ENCODE measurements at places on chromosomes 3 and 15.
A peak's percentile ranks its signal among the peaks of the same experiment; 100 is the strongest.

- H3K4me3 ChIP-seq, result no peak overlapping the region
- H3K27ac ChIP-seq, result no peak overlapping the region
Measured at GRCh38 chr15:71463156-71463665, 347.1 kb upstream of the NR2E3 start.

- H3K4me1 ChIP-seq, result no peaks in the 10 kb centered on the region
- DNase-seq, result no peak
- H3K27ac ChIP-seq, result no peak overlapping the region
- H3K27me3 ChIP-seq, result no peaks in the 10 kb centered on the region
Measured at GRCh38 chr15:88440021-88440420, 27.2 kb downstream of the MRPL46 start.

DNA sequence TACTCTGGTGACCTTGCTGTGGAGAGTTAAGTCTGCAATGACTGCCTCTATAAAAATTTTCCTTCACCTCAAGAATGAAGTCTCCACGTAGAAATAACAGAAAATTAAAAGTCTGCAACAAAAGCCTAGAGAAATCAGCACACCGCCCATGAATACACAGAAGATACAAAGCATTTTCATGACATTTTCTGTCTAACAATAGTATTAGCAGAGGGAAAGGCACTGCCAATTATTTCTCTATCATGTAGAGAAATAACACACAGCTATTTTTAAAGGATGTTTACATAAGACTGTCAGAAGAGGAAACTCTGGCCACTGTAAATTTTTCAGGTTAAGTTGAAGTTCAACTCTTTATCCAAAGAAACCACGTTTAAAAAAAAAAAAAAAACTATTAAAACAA lies 80.8 kb downstream of the GSK3B start:
- H3K4me3 ChIP-seq, result no peak overlapping the region
- H3K27ac ChIP-seq, result no peak overlapping the region
- H3K36me3 ChIP-seq, result no peaks in the 10 kb centered on the region
- no peaks in the 10 kb centered on the region for H3K4me1 ChIP-seq

GRCh38 chr3:134212967-134213665 lies 37.5 kb downstream of the RYK start:
- no peaks in the 10 kb centered on the region for H3K4me1 ChIP-seq
- DNase-seq, result peak; percentile 84
- H3K36me3 ChIP-seq, result peaks cover 3% of the 10 kb centered on the region
- no peaks in the 10 kb centered on the region for H3K27me3 ChIP-seq
- H3K4me3 ChIP-seq, result no peak overlapping the region
- no peak overlapping the region for H3K27ac ChIP-seq

DNA sequence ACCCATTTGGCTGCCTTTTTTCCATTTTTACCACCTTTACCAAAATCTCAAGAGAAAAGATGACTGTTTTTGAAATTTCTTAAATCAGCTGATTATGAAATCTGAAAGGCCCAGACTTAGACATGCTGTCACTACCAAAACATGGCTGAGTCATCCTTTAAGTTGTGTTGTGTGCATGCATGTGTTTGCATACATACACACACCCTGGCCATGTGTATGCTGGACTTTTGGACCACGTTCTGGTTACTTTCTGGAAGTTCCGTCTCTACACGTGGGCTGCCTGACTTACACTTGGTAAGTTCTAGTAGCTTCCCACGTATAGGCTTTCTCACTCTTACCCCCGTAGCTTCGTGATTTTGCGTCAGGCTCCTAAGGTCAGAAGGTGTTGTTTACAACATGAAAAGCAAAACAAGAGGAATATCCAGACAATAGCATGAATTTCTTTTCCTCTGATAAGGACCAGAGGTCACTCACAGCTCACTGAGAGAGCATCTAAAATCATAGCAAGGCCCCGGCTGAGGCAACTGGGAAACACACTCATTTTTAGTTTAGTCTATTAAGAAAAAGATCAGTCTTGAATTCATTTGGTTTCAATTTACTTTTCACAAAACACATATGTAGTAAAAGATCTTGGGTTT lies 62.4 kb downstream of the COL8A1 start:
- H3K4me3 ChIP-seq, result no peak overlapping the region
- no peaks in the 10 kb centered on the region for H3K27me3 ChIP-seq
- no peak for DNase-seq

GRCh38 chr3:122680475-122681283 lies at the start of gene PARP14:
Gene PARP14 (plus strand): TSS chr3:122680839. CDS start chr3:122680884, 45 bp downstream.
- no peaks in the 10 kb centered on the region for H3K36me3 ChIP-seq
- H3K4me3 ChIP-seq, result peak within 1 kb of the TSS; percentile 96
- peaks cover 22% of the 10 kb centered on the region for H3K4me1 ChIP-seq
- DNase-seq, result peak; percentile 82

- no peak overlapping the region for H3K4me3 ChIP-seq
- no peaks in the 10 kb centered on the region for H3K36me3 ChIP-seq
- H3K27me3 ChIP-seq, result no peaks in the 10 kb centered on the region
Measured at GRCh38 chr3:4853749-4854140, 125.5 kb upstream of the BHLHE40 start.

DNA sequence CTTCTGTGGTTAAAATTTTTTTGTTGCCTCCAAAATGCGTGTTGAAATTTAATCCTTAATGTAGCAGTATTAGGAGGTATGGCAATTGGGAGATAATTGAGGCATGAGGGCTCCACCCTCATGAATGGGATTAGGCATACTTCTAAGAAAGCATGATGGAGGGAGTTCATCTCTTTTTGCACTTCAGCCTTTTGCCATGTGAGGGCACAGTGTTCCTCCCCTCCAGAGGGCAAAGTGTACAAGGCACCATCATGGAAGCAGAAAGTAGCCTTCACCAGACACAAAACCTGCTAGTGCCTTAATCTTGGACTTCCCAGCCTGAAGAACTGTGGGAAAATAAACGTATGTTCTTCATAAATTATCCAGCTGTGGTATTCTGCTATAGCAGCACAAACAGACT lies 429.5 kb downstream of the ZIC1 start:
- no peaks in the 10 kb centered on the region for H3K36me3 ChIP-seq
- no peaks in the 10 kb centered on the region for H3K27me3 ChIP-seq
- no peak overlapping the region for H3K4me3 ChIP-seq
- no peak overlapping the region for H3K27ac ChIP-seq

GRCh38 chr15:37087131-37087588 lies 13.2 kb downstream of the MEIS2 start:
- H3K27me3 ChIP-seq, result peaks cover 2% of the 10 kb centered on the region
- H3K4me1 ChIP-seq, result peaks cover 4% of the 10 kb centered on the region
- H3K36me3 ChIP-seq, result no peaks in the 10 kb centered on the region
- no peak overlapping the region for H3K27ac ChIP-seq
- no peak overlapping the region for H3K4me3 ChIP-seq

DNA sequence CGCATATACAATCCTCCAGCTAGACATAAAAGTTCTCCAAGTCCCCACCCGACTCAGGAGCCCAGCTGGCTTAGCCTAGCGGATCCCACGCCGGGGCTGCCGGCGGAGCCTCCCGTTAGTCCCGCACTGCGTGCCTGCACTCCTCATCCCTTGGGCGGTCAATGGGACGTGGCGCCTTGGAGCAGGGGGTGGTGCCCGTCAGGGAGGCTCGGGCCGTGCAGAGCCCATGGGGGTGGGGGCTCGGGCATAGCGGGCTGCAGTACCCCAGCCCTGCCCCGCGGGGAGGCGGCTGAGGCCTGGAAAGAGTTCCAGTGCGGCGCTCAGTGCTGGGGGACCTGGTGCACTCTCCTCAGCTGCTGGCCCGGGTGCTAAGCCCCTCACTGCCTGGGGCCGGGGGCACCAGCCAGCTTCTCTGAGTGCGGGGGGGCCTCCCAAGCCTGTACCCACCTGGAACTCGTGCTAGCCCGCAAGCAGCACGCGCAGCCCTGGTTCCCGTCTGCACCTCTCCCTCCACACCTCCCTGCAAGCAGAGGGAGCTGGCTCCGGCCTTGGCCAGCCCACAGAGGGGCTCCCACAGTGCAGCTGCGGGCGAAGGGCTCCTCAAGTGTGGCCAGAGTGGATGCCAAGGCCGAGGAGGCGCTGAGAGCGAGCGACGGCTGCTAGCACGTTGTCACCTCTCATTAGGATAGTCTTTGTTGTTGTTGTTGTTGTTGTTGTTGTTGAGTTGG lies 12.2 kb upstream of the CCDC50 start:
- H3K36me3 ChIP-seq, result no peaks in the 10 kb centered on the region
- H3K4me3 ChIP-seq, result no peak overlapping the region
- no peak overlapping the region for H3K27ac ChIP-seq

DNA sequence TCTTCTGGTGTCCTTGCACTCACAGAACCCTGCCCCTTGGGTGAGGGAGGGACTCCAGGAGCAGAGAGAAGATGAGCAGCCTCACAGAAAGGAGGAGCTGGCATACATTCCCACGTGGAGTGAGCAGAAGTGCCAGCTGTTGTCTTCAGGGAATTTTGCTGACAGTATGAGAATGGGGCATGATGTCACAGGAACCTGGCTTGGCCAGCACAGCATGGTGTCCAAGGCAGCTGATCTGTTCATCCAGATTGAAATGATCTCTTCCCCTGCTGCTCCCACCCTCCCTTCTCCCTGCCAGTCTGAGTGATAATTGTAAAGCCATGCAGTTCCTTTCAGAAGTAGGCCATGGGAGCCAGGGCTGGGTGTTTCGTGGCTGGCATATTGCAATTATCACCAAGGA lies 53.3 kb downstream of the GJD2 start:
- H3K27ac ChIP-seq, result no peak overlapping the region
- DNase-seq, result no peak
- no peak overlapping the region for H3K4me3 ChIP-seq

GRCh38 chr3:28597452-28597851 lies 248.8 kb upstream of the AZI2 start:
- H3K27ac ChIP-seq, result no peak overlapping the region
- no peak overlapping the region for H3K4me3 ChIP-seq
- H3K36me3 ChIP-seq, result no peaks in the 10 kb centered on the region
- no peaks in the 10 kb centered on the region for H3K4me1 ChIP-seq
- DNase-seq, result no peak
- H3K27me3 ChIP-seq, result no peaks in the 10 kb centered on the region

GRCh38 chr3:172305552-172305951 lies 142.7 kb downstream of the GHSR start:
- H3K4me1 ChIP-seq, result peaks cover 22% of the 10 kb centered on the region
- no peak overlapping the region for H3K4me3 ChIP-seq
- peak overlapping the region; percentile 82 for H3K27ac ChIP-seq
- H3K27me3 ChIP-seq, result no peaks in the 10 kb centered on the region
- peak; percentile 74 for DNase-seq

GRCh38 chr3:167057581-167057980 lies 322.5 kb downstream of the ZBBX start:
- no peaks in the 10 kb centered on the region for H3K4me1 ChIP-seq
- no peak for DNase-seq

DNA sequence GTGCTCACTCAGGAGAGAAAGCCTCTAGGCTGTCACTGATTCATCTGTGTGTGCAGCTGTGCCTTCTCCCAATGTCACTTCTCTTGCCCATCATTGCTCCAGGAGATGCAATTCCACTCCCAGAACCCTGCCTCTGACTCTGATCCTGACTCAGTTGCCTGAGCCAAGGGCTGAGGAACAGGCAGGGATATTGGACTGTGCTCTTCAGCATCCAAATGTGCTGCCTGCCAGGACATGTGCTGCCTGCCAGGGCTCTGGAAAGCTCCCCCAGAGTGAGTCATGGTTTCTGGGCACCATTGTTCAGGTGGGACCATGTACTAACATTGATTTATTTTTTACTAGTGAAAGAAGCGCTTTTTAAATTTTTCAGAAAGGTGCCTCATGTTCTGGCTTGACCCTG lies 71.0 kb downstream of the TRIM42 start:
- peaks cover 16% of the 10 kb centered on the region for H3K27me3 ChIP-seq
- DNase-seq, result no peak
- no peak overlapping the region for H3K4me3 ChIP-seq
- no peak overlapping the region for H3K27ac ChIP-seq
- no peaks in the 10 kb centered on the region for H3K4me1 ChIP-seq

DNA sequence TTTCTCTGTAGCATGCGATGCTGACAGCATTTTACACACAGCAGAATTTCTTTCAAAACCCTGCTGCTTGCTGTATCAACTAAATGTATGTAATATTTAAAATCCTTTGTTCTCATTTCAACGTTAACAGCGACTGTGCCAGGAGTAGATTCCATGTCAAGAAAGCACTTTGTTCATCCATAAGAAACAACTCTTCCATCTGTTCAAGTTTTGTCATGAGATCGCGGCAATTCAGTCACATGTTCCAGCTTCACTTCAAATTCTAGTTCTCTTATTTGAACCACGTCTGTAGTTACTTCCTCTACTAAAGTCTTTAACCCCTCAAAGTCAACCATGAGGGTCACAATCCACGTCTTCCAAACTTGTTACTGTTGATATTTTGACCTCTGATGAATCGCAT lies 50.6 kb downstream of the SMARCC1 start:
- DNase-seq, result no peak
- H3K4me3 ChIP-seq, result no peak overlapping the region
- H3K36me3 ChIP-seq, result no peaks in the 10 kb centered on the region
- H3K27ac ChIP-seq, result no peak overlapping the region
- H3K27me3 ChIP-seq, result no peaks in the 10 kb centered on the region
- H3K4me1 ChIP-seq, result no peaks in the 10 kb centered on the region

DNA sequence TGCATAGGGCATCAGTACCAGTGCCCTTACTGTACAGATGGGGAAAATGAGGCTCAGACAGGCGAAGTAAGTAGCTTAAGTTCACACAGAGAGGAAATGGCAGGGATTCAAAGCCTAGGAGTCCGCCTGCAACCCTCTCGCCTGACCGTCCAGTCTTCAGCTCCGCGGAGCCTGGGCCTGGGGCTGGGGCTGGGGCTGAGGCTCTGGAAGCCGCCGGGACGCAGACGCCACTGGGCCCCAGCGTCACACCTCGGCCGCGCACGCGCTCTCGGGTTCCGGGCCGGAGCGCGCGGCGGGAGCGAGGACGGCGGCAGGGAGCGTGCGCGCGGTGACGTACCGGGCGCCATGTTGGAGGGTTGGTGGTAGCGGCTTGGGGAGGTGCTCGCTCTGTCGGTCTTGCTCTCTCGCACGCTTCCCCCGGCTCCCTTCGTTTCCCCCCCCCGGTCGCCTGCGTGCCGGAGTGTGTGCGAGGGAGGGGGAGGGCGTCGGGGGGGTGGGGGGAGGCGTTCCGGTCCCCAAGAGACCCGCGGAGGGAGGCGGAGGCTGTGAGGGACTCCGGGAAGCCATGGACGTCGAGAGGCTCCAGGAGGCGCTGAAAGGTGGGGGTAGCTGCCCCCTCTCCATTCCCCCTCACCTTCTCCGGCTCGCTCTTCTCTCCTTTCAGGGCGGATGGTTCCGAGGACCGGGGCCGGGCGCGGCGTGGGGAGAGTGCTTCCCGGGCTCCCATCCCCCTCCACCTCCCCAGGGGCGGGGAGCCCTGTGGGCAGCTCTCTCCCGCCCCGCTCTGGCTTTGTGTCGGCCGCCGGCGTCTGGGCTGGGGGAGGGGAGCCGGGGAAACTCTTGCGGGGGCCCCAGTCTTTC lies at the start of gene PPP4R2:
PPP4R2 (plus strand) TSS at position 339 of the 861 bp plus-strand sequence; CDS start at position 566, 227 bp downstream.
- peak; percentile 96 for DNase-seq
- H3K27me3 ChIP-seq, result no peaks in the 10 kb centered on the region
- peak within 1 kb of the TSS; percentile 98 for H3K27ac ChIP-seq
- no peaks in the 10 kb centered on the region for H3K36me3 ChIP-seq

- H3K27ac ChIP-seq, result no peak overlapping the region
- DNase-seq, result no peak
- H3K4me3 ChIP-seq, result no peak overlapping the region
- peaks cover 8% of the 10 kb centered on the region for H3K4me1 ChIP-seq
- H3K27me3 ChIP-seq, result peaks cover 6% of the 10 kb centered on the region
- no peaks in the 10 kb centered on the region for H3K36me3 ChIP-seq
Measured at GRCh38 chr15:47397655-47398054, 319.6 kb upstream of the SEMA6D start.

GRCh38 chr3:85176799-85177198 lies 218.0 kb downstream of the CADM2 start:
- no peaks in the 10 kb centered on the region for H3K36me3 ChIP-seq
- no peaks in the 10 kb centered on the region for H3K27me3 ChIP-seq
- no peak overlapping the region for H3K4me3 ChIP-seq
- no peaks in the 10 kb centered on the region for H3K4me1 ChIP-seq
- no peak overlapping the region for H3K27ac ChIP-seq
- no peak for DNase-seq

Data from hepatocyte (in vitro differentiated cells).